GOT3 (cell line): ENCODE measurements at places on chromosomes 7 and 10.

DNA sequence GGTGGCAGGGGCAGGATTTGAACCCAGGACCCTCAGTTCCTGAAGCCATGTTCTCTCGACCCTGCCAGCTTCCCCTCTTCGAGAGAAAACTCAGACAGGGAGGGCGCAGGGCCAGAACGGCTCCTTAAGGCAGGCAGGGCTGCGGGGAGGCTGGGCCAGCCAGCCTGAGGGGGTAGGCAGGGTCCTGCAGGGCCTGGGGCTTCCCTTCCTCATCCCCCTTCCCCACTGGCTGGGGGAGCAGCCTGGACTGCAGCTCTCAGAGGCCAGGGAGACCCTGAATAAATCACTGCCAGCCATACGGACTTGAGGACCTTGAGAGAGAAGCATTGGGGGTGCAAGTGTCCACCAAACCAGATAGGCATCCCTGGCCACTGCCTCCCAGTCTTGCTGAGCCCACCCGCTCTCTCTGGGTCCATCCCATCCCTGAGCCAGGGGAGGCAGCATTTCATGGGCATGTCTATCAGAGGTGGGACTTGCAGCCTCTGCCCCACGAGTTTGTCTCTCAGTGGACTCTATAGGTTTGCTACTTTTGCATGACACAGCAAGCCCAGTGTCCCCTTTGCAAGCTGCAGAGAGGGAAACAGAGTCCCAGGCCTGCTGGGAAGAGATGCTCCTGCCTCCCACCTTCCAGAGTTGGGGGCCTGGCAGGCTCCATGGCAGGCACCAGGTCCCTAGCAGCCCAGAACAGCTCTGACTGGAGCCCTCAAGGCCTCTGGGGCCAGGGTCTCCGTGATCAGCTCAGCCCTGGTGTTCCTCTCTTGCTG lies 70.9 kb downstream of the MYL10 start:
- no peak for DNase-seq

- DNase-seq, result no peak
These were observed 16.3 kb downstream of the GPR26 start for GRCh38 chr10:123682477-123682876.

GRCh38 chr10:101032637-101033224 lies 1.7 kb downstream of the SFXN3 start:
- peak; percentile 14 for DNase-seq

DNA sequence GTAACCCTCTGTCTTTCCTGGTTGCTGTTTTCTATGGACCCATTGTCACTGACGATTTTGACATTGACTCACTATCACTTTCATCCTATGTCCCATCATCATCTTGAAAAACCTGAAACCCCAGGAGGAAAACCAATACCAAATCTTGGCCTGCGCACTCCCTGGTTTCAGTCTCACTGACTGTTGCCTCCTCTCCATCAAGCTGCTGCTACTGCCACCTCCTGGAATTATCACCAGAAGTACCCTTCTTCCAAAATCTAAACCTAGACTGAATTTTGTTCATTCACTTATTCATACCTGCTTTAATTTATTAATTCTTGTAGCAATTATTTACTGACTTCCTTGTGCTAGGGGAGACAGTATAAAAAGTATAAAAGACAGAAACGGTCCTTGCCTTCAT lies 44.5 kb upstream of the ACBD5 start:
- DNase-seq, result no peak

- DNase-seq, result no peak
These were observed 98.3 kb downstream of the COL13A1 start for GRCh38 chr10:69899727-69900595.

DNA sequence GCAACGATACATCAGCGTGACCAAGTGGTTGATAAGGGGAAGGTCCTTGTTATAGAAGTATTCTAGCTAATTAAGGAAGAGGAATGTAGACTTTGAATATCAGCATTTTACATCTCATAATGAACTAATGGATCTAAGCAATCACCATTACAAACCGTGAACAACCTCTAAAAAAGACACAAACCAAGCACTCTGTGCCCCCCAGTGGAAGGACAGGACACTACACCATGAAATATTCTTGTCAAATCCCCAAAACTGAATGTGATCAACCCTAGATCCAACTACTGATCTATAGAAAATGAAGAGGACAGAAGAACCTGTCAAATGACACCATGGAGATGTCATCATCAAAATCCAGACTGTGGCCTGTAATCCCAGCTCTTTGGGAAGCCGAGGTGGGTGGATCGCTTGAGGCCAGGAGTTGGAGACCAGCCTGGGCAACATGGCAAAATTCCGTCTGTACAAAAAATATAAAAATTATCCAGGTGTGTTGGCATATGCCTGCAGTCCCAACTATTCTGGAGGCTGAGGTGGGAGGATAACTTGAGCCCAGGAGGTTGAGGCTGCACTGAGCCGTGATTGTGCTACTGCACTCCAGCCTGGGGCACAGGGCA lies 111.3 kb upstream of the CARD11 start:
- no peak for DNase-seq

- DNase-seq, result no peak
These were observed 85.6 kb upstream of the MTPN start for GRCh38 chr7:136062625-136063325.

DNA sequence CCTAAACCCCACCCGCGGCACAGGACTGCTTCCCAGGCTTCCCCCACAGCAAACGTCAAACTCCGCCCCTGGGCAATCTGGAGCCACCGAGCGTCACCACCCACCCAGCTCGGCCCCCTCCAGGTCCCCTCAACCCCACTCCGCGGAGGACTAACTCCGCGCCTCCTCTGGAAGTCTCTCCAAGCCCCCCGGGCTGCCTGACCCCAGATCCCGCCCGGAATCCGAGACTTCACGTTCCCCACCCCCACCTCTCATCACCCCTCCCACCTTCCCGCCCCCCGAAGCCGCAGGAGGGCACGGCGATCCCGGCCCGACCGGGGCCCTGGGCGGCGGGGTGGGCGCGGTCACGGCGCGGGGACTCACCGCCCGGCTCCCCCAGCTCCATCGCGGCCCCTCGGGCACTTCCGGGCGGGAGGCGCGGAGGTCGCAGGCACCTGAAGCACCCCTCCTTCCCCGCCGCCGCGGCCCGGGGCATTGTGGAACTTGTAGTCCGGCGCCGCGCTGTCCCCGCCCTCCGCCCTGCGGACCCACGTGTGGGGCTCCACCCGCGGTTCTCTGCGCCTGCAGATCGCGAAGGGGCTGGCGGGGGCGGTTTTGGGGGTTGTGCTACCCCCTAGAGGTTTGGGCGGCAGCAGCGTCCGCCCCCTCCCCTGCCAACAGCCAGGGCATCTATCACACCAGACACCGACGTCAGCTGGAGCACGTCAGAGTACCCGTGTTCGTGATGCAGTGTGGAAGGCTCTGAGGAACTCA lies at the start of gene TMUB1:
Gene TMUB1 (minus strand): TSS at position 423 of the 753 bp plus-strand sequence. CDS start 930 bp downstream, outside the sequence.
- no peak for DNase-seq

DNA sequence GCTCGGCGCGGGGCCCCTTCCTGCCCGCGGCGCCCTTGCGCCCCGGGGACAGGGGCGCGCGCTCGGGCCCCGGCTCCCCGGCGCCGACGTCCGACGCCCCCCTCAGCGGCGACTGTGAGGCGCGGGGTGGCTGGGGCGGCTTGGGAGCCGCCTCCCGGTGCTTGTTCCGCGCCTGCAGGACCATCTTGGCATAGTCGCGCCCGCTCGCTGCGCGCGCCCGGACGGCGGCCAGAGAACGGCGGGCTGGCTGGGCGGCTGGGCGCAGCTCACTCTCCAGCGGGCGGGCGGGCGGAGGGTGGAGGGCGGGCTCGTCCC lies at the start of gene DPY19L1:
Gene DPY19L1 (minus strand): TSS at position 275 of the 315 bp plus-strand sequence. CDS start 91 bp downstream, at position 184.
- DNase-seq, result no peak

GRCh38 chr7:152937282-152937681 lies 177.7 kb downstream of the ACTR3B start:
- no peak for DNase-seq

- DNase-seq, result no peak
These were observed 37.8 kb downstream of the RSU1 start for GRCh38 chr10:16779384-16779915.

GRCh38 chr10:51747216-51747615 lies 47.8 kb upstream of the CSTF2T start:
- no peak for DNase-seq

GRCh38 chr7:144546782-144547181 lies 143.3 kb upstream of the NOBOX start:
- DNase-seq, result no peak

DNA sequence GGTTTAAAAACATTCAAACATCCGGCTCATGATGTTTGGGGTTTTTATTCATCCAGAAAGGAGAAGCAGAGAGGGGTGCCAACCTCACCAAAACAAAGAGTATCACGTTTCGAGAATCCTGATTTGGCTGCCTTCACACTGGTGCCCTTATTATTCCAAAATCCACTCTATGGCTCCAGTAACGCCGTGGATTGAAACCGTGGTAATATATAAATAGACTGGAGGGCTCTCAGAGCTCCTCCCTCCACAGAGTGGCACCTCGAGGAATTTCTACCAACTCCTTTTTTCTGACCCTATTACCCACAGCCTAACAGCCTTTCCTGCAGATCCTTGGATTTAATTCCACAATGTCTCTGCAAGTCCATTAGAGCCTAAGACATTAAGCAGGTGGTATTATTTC lies 353.6 kb downstream of the CRPPA start:
- no peak for DNase-seq

DNA sequence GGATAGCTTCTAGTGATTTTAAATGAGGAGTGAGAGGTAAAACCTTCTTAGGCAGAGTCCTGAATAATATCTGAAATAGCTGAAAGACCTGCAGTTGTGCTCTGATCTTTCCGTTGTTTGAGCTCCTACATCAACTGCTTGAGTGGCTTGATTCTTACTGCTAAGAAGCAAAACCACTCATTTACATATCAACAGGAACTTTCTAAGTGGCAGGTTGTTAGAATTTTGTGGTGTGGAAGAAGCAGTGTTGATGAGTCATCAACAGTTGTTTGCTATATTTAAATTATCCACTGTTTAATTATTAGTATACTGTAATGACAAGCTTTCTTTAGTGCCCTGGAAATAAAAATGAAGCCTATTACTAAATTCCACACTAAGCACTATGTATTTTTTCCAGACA lies 689.5 kb downstream of the DNAJB9 start:
- no peak for DNase-seq

DNA sequence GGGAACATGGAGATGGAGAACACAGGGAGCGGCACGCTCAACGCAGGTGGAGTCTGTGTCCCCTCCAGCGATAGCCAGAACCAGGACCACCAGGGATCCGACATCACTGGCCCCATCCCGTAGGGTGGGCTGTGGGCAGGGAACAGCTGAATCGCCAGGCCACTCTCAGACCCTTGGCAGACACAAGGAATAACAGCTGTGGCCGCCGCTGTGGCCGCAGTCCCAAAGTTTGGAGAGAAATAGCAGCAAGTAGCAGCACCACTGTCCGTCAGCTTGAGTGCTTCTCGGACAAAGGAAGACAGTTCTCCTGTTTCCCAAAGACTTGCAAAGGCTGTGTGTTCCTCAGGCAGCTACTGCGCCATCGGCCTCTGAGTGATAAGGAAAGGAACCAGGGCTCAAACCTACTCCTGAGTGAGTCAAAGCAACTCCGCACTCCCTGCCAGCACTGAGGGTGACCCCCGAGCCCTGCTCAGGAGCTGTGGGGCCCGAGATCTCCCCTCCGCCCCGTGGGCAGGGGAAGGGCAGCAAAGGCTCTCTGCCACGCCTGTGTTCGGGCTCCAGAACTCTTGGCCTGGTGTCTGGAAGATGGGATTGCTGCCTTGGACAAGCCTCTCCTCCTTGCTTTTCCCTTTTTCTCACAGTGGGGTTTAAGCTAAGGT lies 82.3 kb upstream of the FAM20C start:
- no peak for DNase-seq

- no peak for DNase-seq
These were observed 11.1 kb upstream of the CPA1 start for GRCh38 chr7:130369110-130369711.

DNA sequence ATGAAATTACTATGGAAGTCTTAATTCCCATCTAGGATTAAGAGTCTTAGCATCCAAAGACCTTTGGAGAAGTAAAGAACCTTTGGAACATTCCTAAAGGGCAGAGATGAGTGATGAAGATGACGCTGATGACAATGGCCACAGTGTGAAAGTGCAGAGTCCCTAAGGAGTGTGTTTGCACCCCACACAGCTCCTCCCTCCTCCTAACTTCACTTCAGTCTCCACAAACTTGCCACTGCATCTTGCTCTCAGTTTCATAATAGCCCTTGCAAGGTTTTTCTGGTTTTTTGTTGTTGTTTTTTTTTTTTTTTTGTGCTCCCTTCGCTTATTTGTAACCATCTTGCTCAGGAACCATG lies 117.5 kb upstream of the ANLN start:
- DNase-seq, result no peak

GRCh38 chr10:110610308-110610774 lies 33.8 kb upstream of the RBM20 start:
- DNase-seq, result no peak

DNA sequence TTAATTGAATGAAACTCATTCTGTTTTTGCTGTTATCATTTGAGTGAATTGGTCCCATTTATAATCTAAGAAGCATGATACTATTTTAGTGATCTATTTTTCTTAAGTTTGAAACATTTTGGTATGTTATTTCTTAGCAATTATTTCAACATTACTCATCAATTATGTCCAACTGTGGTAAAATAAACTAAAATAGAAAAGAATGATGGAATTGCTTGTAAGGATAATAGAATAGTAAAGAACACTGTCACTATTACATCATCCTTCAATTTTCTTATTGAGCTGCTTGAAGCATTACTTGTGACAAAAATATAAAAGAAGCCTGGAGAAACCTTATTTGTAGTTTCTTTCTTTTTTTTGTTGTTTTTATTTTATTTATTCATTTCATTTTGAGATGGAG lies 42.4 kb downstream of the ZNF487 start:
- DNase-seq, result no peak

GRCh38 chr10:128042131-128042610 lies 84.1 kb downstream of the MKI67 start:
- DNase-seq, result no peak
